Pulmonary artery endothelial cell (primary cell): ENCODE measurements at places on chromosomes 3 and 15.

- DNase-seq: no peak
Observed at GRCh38 chr15:31461375-31461774, 134.7 kb downstream of the KLF13 start.

- no peak for DNase-seq
Observed at GRCh38 chr15:42156243-42156922, at the start of gene PLA2G4F. PLA2G4F (minus strand) TSS chr15:42156636; CDS start chr15:42156549, 87 bp downstream.

GRCh38 chr15:81242778-81243177, 46.1 kb downstream of the IL16 start:
- DNase-seq: no peak

DNA sequence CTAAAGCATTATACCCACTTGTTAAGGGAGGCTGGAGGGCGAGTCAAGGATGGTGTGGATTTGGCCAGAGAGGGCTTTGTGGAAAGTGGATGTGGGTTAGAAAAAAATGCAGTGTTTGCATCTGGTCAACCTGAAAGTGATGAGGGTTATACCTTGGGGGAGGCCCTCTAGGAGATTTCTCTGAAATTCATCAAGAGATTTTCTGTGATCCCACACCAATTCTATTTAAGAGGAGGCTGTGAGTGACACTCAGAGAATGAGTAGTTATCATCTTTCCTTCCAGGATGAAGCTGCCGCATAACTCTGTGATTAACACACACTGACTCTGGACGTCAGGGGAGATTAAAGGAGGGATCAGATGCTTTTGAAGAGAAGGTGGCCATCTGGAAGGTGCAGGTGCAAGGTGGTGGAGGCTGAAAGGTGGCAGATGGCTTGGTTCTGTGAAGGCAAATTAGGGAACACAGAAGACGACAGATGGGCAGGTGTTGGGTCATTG, 54.8 kb downstream of the ANAPC13 start:
- no peak for DNase-seq

- no peak for DNase-seq
Observed at GRCh38 chr3:194091141-194091540, 44.8 kb upstream of the HES1 start.

DNA sequence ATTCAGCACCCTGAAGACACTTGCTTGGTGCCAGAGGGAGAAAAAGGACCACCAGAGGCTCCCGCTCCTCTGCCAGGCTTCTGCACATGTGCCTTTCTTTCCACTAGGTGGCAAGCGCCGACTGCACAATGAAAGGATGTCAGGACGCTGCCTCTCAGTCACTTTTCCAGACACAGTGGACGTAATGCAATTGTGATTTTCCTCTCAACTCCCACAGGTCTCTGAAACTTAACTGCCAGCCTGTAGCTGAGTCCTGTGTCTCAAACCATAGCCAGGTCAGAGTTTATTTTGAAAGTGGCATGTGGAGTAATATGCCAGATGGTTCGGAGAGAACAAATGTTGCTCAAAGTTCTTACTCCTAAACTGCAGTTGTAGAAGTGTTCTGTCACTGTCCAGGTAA, 162.9 kb downstream of the ITPR1 start:
- DNase-seq: peak; percentile 60

- DNase-seq: no peak
Observed at GRCh38 chr15:70169147-70169546, 71.4 kb upstream of the TLE3 start.

GRCh38 chr3:185715091-185715490, 109.8 kb downstream of the IGF2BP2 start:
- DNase-seq: no peak

- no peak for DNase-seq
Observed at GRCh38 chr3:134677987-134678308, 27.1 kb upstream of the KY start.

GRCh38 chr3:12352253-12352652, 63.4 kb downstream of the PPARG start:
- no peak for DNase-seq

DNA sequence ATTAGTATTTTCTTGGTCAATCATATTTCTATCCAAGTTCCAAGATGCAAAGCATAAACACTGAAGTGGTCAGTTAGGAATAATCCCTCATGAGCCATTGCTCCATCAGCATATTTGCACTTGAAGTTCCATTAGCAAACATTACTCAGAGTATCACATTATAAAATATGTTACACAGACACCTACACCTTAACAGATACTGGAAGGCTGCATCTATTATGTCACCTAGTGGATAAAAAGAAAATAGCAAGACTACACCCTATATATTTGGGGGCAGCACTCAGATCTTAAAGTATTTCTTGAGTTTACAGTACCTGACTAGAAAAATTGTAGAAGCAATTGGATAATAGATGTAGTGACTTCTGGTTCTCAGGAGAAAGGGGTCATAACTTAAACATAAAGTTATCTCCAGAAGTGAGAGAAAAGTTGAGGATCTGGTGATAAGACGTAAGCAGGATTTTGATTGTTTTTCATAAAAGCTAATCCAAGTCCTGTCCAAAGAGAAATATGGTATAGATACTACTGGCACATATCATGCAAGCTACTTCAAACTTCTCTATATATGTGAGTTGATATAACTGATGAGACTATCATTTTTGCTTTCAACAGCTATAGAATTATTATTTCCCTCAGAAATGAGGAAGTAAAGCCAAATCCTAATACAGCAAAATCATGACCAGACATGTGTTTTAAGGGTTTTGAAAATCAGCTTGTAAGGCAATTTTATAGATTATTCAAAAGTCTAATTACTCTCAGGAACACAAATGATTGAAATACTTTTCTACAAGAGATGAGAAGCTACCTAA, 422.2 kb downstream of the GBE1 start:
- DNase-seq: no peak

DNA sequence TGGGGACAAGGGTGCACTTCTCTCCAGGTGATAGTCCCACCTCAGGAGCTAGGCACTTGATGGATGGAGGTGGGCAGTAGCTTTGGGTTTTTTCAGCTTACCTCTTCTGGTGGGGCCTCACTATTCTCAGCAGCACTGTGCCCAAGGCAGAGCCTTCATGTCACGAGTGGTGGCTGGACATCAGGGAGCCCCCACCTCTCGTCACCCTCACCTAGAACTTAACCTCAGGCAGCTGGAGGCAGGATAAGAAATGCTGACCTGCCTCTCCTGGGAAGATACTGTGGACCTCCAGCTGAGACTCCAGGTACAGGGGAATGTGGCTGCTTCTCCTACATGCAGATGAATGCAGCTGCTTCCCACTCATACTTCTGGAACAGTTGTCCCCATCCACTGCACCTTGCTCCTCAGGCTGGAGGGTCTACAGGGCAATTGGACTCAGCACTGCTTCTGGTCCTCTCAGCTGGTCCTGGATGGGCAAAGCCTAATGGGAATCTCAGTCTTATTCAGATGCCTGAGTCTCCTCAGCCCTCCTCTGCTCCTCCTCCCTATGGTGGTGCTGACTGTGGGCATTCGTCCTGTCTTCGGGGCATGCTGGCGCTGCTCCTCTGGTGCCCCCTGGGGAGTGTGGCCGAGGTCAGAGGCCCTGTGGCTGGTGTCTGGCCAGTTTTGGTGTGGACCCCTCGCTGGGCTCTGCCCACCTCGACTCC, 129.9 kb downstream of the KLF13 start:
- DNase-seq: no peak

DNA sequence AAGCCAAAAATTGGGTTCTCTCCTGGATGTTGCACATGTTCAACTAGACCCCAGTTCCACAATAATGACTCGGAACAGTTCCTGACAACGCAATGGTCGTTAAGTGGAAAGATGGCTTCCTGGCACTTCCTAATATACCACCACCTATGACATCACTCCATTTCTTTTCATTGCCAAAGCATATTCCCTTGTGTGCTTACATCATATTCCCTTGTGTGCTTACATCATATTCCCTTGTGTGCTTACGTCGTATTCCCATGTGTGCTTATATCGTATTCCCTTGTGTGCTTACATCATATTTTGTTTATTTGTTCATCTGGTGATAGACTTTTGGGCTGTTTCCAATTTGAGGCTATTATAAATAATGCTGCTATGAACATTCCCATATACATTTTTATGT, 39.2 kb downstream of the TFRC start:
- no peak for DNase-seq

GRCh38 chr15:59259137-59259943, 52.7 kb downstream of the LDHAL6B start:
- DNase-seq: no peak

GRCh38 chr15:58678683-58679082, 70.8 kb downstream of the ADAM10 start:
- DNase-seq: peak; percentile 15

DNA sequence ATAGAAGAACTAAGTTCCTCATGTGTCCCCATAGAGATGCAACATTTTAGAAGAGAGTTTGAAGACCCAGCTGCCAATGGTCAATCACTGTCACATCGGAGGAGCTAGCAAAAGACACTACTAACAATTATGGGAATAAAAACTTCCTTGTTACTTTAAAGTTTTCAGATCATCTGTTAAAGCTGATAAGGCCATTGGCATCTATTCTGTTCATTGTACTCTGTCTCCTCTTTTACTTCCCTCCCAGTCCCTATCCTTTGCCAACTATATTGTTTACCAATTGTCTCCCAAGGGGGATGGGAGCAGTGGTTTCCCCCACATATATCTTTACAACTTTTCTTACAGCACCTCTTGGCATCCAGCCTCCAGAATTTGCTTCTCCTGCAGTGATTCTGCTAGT, 81.0 kb downstream of the FAM174B start:
- no peak for DNase-seq

GRCh38 chr15:72037321-72037720, 80.6 kb downstream of the MYO9A start:
- no peak for DNase-seq

GRCh38 chr3:102904629-102905028, 469.8 kb downstream of the ZPLD1 start:
- DNase-seq: no peak

DNA sequence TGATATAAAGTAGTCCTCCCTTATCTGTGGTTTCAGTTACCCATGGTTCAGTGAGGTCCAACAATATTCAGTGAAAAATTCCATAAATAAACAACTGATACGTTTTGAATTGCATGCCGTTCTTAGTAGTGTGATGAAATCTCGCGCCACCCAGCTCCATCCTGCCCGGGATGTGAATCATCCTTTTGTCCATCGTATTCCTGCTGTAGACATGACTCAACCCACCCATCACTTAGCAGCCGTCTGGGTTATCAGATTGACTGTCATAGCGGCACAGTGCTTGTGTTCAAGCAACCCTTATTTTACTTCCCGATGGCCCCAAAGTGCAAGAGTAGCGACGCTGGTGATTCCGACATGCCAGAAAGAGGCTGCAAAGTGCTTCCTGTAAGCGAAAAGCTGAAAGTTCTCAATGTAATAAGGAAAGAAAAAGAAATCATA, 48.0 kb upstream of the MEX3B start:
- DNase-seq: peak; percentile 66

- DNase-seq: no peak
Observed at GRCh38 chr15:62393196-62393595, 228.1 kb upstream of the C2CD4B start.

DNA sequence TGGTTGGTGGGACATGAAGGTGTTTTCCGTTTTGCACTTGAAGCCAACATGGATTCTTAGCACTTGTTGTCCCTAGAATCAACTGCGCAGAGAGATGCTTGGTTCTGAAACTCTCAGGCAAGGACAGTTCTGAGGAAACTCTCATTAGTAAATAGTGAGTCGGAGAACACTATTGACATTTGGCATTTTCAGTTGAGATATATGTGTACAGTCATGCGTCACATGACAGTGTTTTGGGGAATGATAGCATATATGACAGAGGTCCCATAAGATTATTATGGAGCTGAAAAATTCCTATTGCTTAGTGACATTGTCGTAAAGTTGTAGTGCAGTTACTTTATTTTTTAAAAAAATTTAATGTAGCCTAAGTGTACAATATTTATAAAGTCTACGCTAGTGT, 5.8 kb downstream of the APBA2 start:
- DNase-seq: no peak

DNA sequence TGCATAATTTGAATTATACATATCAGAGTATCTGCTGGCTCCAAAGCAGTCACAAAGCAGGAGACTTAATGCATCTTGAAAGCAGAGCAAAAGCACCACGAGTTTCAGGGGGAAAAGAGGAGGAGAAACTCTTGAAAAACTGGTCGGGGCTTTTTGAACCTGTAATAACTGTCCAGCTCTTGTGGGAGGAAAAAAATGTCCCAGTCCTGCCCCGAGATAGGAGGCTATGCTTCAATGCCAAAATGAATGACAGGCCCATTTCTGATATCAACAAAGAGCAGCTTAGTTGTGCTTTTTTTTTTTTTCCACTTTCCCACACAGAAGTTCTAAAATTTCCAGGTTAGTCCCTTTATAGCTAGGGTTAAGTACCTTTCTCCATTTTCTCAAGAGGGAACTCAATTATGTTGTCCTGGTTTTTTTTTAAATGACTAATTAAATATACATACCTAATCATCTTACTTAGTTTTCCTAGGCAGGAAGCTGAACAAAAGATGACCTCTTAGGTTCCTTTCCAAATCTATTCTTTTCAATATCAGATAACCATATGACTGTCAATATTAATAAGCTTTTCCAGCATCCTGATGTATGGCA, 120.2 kb downstream of the TFDP2 start:
- DNase-seq: no peak

DNA sequence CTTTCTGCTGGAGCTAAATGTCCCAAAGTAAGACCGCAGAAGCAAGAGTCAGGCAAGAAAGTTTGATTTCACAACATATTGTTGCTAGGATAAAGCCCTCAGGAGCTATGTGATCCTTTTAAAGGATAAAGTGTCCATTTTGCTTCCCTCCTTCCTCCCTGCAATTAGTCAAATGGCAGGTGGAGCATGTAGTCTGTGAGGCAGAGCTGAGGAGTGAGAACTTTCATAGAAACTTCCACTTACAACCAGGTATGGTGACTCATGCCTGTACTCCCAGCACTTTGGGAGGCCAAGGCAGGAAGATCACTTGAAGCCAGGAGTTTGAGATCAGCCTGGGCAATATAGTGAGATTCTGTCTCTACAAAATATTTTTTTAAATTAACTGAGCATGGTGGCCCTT, 25.2 kb upstream of the RHCG start:
- DNase-seq: no peak

- no peak for DNase-seq
Observed at GRCh38 chr15:33988384-33988783, 20.1 kb downstream of the CHRM5 start.

DNA sequence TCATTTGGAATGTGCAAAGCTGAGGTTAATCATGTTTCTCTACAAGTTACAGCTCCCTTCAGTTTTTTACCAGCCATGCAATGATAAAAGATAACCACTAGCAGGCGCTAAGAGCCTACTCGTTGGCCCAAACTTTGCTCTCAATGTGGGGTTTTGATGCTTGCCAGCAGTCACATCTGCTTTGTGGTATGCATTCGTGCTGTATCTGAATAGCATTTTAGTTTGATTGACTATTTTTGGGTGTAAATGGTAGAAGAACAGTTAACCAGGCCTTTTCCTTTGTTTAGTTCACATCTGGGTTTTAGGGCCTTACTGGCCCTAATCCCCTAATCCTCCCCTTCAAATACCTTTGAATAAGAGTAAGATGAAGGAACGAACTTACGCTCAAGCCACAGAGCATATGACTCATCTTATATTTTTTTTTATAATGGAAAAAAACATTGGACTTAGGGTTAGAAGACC, 4.4 kb upstream of the CLDN11 start:
- no peak for DNase-seq

- no peak for DNase-seq
Observed at GRCh38 chr3:4322635-4323034, 19.5 kb downstream of the SETMAR start.

- DNase-seq: no peak
Observed at GRCh38 chr15:82043130-82043673, 2.6 kb downstream of the MEX3B start.
